Vagina (tissue), 2 donors: ENCODE measurements at places on chromosomes 11 and 22.
A peak's percentile ranks its signal among the peaks of the same experiment; 100 is the strongest.

DNA sequence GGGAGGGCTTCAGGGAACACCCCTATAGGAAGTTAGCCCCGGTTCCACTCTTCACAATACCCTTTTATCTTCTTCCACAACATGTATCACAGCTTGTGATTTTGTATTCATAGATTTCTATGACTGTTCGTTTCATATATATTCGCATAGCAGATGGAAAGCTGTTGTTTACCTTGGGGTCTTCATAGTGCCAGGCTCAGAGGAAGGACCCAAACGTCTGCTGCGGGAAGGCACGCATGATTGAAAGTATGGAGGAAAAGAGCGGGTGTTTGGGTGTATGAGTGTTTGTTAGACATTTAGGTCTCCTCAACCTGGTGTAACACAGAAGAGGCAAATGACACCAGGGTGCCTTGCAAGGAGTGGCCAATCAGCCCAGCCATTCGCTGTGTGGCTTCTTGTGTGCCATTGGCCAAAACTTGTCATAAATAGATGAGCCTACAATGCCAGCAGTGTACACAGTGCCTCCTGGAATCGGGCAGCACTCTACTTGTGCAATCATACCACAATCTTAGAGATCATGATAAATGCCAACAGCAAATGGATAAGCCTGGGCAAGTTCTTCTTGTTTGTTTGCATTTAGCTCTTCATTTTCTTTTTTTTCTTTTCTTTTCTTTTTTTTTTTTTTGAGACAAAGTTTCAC, 10.9 kb upstream of the ADA2 start:
- H3K4me1 ChIP-seq: no peaks in the 10 kb centered on the region
- no peak for DNase-seq
- no peak overlapping the region for H3K4me3 ChIP-seq
- no peaks in the 10 kb centered on the region for H3K36me3 ChIP-seq
- H3K27ac ChIP-seq: no peak overlapping the region
- H3K27me3 ChIP-seq: no peaks in the 10 kb centered on the region

GRCh38 chr11:47605921-47606320, 11.7 kb upstream of the C1QTNF4 start:
- H3K27me3 ChIP-seq: no peaks in the 10 kb centered on the region
- H3K4me1 ChIP-seq: peaks cover 15% of the 10 kb centered on the region
- no peak overlapping the region for H3K27ac ChIP-seq
- no peak for DNase-seq
- H3K36me3 ChIP-seq: no peaks in the 10 kb centered on the region
- no peak overlapping the region for H3K4me3 ChIP-seq

DNA sequence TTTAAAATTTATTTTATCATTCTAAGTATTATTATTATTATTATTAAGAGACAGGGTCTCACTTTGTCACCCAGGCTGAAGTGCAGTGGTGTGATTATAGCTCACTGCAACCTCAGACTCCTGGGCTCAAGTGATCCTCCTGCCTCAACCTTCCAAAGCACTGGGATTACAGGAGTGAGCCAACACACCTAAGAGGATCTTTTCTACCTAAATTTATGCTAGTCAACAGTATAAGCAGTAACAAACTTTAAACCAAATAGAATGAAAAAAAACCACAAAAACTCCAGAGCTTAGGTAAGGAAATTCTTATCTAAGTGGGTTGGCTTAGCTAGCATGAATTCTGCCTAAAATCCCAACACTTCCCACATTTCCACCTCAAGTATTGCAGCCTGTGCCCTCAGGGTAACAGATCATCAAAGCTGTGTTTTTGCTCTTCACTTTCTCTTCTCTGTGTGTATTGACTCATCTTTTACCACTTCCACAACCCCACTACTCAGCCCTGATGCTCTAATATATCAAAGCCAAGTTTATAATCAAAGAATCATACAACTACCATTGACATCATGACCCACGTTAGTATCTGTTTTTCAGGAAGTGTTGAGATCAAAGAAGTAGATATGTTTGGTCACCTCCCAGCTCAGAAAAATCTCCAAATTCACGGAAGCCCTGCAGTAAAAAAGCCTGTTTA, 93.7 kb upstream of the SPON1 start:
- DNase-seq: no peak
- H3K36me3 ChIP-seq: no peaks in the 10 kb centered on the region
- H3K27me3 ChIP-seq: no peaks in the 10 kb centered on the region
- no peak overlapping the region for H3K27ac ChIP-seq
- H3K4me3 ChIP-seq: no peak overlapping the region
- H3K4me1 ChIP-seq: peaks cover 16% of the 10 kb centered on the region

DNA sequence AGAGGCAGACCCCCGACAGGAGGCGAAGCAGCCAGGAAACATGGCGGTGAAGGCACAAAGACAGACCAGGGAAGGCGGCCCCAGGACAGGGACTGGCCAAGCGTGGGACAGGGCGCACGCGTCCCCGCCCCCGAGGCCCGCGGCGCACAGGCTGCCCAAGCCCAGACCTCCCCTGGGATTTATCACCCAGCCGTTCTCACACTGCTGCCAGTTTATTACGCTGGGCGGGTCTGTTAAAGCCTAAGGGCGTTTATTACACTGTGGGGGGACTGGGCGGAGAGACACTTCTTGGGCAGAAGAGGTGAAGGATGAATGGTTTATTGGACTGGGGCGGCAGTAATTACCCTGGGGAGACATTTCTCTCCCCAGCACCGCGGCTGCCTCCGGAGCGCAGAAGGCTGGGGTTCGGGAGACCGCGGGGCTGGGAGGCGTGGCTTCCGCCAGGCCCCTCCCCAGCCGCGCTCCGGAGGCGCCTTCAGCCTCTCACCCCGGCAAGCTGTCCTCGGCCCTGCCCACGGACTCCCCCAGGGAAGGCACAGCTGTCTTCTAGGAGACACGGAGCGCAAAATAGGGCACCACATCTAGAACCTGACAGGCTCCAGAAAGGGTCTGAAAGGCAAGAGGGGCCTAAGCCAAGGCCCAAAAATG, 47.1 kb downstream of the SLC22A12 start:
- peak overlapping the region; percentile 15 for H3K4me3 ChIP-seq
- no peak overlapping the region for H3K27ac ChIP-seq
- DNase-seq: no peak
- H3K4me1 ChIP-seq: peaks cover 16% of the 10 kb centered on the region
- H3K36me3 ChIP-seq: no peaks in the 10 kb centered on the region

DNA sequence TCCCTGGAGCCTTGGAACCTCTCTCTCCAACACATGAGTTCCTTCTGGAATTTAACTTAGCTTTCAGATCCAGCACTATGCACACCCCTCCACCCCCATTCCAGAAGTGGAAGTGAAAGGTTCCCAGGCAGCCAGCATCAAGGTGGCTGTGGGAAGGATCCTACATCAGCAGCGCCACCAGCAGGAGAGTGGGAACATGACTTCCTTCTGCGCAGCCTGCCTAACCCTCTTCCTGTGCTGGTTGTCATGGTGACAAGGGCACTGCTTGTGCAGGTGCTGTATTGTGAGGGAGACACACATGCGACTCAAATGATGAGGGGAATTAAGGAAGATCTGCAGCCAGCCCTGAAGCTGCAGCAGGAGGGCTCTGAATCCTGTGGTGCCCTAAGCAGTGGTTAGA, 904.5 kb upstream of the API5 start:
- H3K27ac ChIP-seq: no peak overlapping the region
- no peak overlapping the region for H3K4me3 ChIP-seq

DNA sequence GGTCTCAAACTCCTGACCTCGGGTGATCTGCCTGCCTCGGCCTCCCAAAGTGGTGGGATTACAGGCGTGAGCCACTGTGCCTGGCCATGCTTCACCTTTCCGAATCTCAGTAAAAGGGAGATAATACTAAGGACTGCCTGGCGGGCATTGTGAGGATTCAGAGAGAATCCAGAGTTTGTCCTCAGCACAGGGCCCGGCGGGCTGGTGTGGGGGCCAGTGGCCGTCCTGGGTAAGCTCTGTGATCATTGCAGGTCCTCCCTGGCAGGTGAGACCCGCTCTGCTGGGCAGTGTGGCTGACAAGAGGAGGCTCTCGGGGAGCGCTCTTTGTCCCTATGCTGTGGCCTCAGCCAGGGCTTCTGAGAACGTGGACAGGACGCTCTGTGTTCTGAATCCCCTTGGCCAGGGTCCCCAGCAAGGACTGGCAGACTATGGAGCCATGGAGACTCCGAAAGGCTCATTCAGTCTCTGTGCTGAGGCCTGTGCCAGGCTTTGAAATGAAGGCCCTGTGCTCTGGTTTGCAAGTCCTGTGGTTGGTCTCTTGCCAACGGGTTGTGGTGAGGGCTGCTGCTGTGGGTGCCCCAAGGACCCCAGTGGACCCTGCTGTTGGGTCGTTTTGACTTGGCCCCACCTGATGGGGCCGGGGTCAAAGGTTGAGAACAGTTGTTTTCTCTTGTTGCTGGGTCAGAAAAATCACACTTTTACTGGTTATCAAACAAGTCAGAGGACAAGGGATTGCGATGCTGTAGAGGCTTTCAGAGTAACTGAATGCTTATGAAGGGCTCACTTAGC, 2.1 kb downstream of the TPCN2 start:
- peak overlapping the region; percentile 97 for H3K27ac ChIP-seq
- H3K27me3 ChIP-seq: no peaks in the 10 kb centered on the region
- no peaks in the 10 kb centered on the region for H3K36me3 ChIP-seq
- no peak for DNase-seq
- peaks cover 55% of the 10 kb centered on the region for H3K4me1 ChIP-seq
- H3K4me3 ChIP-seq: peak overlapping the region; percentile 96

GRCh38 chr11:118845369-118845768, 38.3 kb upstream of the CXCR5 start:
- no peak for DNase-seq
- no peaks in the 10 kb centered on the region for H3K27me3 ChIP-seq
- H3K36me3 ChIP-seq: no peaks in the 10 kb centered on the region
- peaks cover 6% of the 10 kb centered on the region for H3K4me1 ChIP-seq
- H3K4me3 ChIP-seq: no peak overlapping the region
- no peak overlapping the region for H3K27ac ChIP-seq
